ENCODE measurements at places on chromosomes 1 and 21.

GRCh38 chr1:12515234-12515633, 102.8 kb downstream of the DHRS3 start:
- DNase-seq: no peak

GRCh38 chr1:163440090-163440489, 118.3 kb downstream of the NUF2 start:
- DNase-seq: no peak

DNA sequence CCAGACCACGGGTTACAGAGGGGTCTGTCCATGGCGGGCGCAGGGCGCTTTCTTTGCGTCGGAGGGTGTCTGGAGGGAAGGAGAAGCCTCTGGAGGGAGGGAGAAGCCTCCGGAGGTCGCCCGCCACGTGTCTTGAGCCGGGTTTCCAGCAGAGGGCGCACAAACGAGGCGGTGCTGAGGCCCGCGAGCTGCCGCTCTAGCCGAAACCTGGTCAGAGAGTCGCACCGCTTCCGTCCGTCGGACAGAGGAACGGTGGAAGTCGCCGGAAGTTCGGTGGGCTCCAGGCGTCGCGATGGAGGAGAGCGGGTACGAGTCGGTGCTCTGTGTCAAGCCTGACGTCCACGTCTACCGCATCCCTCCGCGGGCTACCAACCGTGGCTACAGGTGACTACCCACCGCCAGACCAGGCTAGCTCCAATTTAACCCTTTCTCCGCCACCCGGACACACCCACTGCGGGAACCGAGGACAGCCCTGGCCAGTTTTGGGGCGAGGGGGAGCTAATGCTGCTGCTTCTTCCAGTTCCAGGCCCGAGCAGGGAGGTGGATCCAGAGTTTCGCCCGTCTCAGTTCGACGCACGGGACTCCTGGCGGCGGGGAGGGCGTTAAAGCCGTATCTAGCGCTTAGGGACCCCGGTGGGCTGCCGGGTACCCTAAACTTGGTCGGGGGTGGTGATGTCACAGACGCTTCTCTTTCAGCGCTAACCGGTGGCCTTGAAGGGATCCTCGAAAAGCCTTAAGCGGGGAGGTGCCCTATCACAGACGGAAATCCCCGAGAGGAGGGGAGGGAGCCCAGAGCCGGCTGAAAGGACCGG, at the start of gene NECAP2:
NECAP2 (plus strand) TSS at position 255 of the 812 bp plus-strand sequence; CDS start at position 293, 38 bp downstream.
- DNase-seq: peak; percentile 90

GRCh38 chr21:41480086-41480690, 27.8 kb downstream of the TMPRSS2 start:
- no peak for DNase-seq

- no peak for DNase-seq
Observed at GRCh38 chr1:108000620-108001111, 35.7 kb upstream of the VAV3 start.
